Dermis blood vessel endothelial cell (primary cell): ENCODE measurements at places on chromosomes 1 and 21. TPM values are rescaled to one million over a fixed set of nuclear protein-coding genes. Genes with fewer than 3 reads are reported as not detected.

The KRTAP19-6 gene
- total RNA-seq = not detected in 2 replicates

The PTPN22 gene
- total RNA-seq = not detected in 2 replicates

The RGS16 gene
- total RNA-seq = 1.2 and 2.0 TPM in 2 replicates

The CDA gene
- total RNA-seq = 2.4 and 2.6 TPM in 2 replicates

The RAP1GAP gene
- under 0.01 and 0.05 TPM in 2 replicates for total RNA-seq

The KCTD3 gene
- total RNA-seq = 55.0 and 85.9 TPM in 2 replicates

The ITSN1 gene
- 57.3 and 94.0 TPM in 2 replicates for total RNA-seq
